ENCODE measurements at places on chromosomes 1 and 21.

GRCh38 chr1:97245026-97245425 is 523.4 kb downstream of the PTBP2 start:
- no peak for DNase-seq

- no peak for DNase-seq
These were observed 2.8 kb downstream of the SELL start for GRCh38 chr1:169708647-169709046.

DNA sequence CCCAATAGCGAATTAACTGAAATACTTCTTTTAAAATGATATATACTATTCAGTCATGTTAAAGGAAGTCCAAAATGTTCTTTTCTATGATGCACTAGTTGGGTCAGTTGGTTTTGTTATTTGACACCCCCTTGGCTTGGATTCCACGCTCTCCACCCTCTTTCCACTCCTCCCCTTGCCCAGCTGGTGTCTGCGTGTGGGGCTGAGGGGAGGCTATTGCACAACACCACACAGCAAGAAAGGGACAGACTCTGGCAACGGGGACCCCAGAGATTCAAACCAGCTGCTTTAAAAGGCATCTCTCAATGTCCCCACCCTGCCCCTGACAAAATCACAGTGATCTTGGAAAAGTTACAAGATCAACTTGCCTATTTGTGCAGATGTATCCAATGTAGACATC is 394.3 kb downstream of the TGFB2 start:
- DNase-seq: peak; percentile 45

DNA sequence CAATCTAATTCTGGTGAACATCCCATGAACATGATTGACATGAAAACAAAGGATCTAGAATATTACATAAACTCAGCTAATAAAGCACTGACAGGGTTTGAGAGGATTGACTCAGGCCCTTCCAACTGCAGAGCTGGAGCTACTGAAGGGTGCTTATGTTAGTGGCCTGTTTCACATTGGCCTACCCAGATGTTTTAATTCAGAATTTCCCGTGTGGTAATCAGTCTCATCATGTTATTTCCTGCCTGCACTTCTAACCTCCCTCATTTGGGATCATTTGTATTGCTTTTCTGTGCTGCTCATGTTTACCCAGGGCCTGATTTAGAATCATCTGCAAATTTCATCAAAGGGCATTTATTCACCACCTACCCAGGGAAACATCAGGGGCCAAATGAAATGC is 270.3 kb downstream of the PLPP3 start:
- DNase-seq: no peak

- DNase-seq: no peak
These were observed 1.2 kb upstream of the LIN9 start for GRCh38 chr1:226310245-226310540.

- DNase-seq: no peak
These were observed 41.3 kb downstream of the ZBTB18 start for GRCh38 chr1:244092293-244092963.

DNA sequence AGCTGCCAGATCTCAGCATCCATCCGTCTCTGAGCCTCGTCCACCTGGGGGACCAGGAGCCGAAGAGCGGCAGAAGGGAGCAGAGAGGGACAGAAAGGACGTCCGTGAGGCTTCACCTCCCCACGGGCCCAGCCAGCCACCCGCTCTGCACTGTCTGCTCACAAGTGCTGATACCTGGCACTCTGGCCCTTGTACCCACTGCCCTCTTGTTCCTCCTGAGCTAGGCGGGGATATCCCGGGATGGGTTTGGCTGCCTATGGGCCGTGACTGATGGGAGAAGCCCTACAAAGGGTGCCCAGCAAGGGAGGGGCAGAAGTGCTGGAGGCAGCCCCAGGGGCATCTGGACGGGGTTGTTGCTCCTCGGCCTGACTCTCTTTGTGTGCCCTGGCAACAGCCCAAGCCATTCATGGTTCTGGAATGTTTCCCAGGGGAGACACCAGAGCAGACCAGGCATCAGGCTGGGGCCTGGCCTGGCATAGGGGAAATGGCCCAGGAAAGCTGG is 57.6 kb downstream of the LDLRAD2 start:
- peak; percentile 66 for DNase-seq

DNA sequence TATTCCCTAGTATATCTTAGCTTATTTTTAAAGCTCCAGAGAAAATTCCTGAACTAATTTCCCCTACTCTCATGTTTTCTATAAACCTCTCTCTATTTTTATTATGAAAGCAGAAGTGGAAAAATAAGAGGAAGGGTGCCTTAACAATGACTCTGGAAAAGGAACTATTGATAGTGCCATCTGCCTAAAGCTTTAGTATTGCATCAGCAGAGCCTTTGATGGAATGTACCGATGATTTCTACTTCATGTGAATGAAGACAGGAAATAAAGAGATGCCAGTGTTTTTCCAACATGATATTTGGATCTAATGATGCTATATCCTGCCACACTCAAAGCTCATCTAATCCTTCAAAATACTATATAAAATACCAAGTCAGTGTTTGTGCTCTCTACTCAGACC is 35.1 kb downstream of the TNFSF18 start:
- DNase-seq: no peak
